Kidney (tissue), 22 donors: ENCODE measurements at places on chromosomes 2 and 18.
A peak's percentile ranks its signal among the peaks of the same experiment; 100 is the strongest.

- DNase-seq: no peak
Measured at GRCh38 chr2:6793913-6794312, 71.8 kb downstream of the CMPK2 start.

DNA sequence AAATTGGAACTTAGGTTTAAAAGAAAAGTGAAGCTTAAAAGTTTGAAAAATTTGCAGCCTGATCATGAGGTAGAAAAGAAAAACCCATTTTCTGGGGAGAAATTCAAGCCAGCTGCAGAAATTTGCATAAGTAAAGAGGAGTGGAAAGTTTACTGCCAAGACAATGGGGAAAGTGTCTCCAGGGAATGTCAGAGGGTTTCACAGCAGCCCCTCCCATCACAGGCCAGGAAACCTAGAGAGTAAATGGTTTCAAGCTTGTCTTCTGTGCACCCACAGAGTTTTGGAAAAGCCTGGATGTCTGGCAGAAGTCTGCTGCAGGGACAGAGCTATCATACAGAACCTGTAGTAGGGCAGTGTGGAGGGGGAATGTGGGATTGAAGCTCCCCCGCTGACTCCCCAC lies 254.0 kb upstream of the FSIP2 start:
- no peak for DNase-seq

GRCh38 chr2:236856848-236857235 lies 228.8 kb upstream of the COPS8 start:
- peak; percentile 37 for DNase-seq

DNA sequence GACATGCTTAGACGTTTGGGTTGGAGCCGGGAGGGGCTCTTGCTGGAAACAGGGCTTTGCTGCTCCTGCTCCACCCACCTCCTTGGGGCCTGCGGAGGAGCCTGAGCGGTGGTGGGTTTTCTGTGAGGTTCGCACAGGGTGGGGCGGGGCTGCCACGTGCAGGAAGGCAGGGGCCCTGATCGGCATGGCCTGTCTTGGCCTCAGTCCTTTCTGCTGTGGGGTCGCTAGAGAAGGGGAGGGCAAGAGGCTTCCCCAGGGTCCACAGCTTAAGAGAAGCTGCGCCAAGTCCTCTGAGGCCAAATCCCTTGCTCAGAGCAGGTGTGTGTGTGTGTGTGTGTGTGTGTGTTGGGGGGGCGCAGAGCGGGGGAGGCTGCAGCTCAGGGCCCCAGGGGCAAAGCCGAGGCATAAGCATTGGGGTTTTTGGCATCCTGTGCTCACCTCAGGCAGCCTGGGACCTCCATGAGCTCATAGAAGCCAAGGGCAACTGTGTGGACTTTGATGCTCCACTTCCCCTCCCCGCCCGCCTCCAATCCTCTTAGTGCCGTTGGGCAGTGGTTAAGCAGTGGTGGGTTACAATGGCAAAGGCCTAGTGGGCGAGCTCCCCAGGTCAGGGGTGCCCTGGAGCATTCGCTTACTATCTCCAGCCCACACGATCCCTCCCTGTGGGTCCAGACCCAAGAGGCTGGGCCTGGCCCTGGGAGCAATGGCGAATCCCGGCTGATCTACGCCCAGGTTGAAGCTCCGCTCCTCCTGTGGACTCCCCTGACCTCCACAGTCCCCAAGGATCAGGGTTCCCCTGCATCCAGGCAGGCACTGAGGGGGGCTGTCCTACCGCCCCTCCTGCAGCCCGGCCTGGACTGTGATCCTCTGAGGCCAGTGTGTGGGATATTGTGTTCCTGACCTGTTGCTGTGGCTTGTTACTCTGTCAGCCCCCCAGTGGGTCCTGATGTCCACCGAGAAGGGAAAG lies 28.9 kb downstream of the TOGARAM2 start:
- peak; percentile 66 for DNase-seq

GRCh38 chr2:165969227-165969626 lies 15.7 kb upstream of the TTC21B start:
- no peak for DNase-seq

DNA sequence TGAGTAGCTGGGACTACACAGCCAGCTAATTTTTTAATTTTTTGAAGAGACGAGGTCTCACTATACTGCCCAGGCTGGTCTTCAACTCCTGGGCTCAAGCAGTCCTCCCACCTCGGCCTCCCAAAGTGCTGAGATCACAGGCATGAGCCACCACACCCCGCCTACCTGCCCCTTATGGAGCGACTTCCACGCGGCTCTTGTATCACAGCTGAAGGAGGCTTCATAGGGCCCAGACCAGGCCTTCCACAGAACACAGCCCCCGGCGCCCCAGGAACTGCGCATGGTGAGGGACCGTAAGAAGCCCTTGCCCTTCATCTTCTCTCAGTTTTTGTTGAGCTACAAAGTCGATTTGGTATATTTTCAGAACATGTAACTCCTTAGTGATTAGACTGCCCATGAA lies 220.3 kb downstream of the KLHL29 start:
- DNase-seq: no peak

DNA sequence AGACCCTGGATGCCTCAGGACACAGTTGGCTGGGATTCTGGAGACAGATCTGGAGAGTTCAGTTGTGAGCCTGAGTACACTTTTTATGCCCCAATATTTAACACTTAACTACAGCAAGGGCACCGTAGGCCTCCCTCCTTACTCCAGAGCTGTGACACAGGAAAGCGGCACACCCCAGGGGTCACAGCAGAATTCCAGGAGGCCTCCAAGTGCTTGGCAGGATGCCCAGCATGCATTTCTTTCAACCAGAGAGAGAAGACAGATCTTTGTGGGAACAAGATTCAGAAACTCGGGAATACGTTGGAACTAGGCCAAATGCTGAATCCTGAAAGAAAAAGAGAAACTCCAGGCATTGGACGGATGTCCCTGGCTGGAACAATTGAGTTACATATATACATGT lies 199.2 kb upstream of the NT5C1B start:
- DNase-seq: peak; percentile 84

- no peak for DNase-seq
Measured at GRCh38 chr2:182904844-182905243, 38.4 kb upstream of the FRZB start.

DNA sequence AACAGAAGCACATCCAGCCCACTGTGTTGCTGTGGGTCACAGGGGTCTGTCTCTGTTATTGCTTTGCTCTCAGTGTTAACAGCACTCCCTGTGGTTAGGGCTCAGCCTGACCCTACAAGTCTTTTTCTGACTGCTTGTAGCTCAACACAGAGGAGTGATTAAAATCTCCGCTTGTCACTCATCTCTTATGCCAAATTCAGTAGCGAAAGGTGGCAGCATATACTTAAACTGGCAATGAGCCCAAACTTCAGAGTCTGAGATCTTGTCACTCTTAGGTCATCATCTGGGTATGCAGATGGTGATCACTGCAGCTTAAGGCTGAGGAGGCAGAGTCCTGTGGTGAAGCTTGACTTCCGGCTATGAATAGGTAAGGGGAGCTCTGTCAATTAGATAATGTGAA lies 63.3 kb upstream of the CSRNP3 start:
- DNase-seq: no peak

- no peak for DNase-seq
Measured at GRCh38 chr2:41413813-41414485, 633.9 kb upstream of the PKDCC start.

DNA sequence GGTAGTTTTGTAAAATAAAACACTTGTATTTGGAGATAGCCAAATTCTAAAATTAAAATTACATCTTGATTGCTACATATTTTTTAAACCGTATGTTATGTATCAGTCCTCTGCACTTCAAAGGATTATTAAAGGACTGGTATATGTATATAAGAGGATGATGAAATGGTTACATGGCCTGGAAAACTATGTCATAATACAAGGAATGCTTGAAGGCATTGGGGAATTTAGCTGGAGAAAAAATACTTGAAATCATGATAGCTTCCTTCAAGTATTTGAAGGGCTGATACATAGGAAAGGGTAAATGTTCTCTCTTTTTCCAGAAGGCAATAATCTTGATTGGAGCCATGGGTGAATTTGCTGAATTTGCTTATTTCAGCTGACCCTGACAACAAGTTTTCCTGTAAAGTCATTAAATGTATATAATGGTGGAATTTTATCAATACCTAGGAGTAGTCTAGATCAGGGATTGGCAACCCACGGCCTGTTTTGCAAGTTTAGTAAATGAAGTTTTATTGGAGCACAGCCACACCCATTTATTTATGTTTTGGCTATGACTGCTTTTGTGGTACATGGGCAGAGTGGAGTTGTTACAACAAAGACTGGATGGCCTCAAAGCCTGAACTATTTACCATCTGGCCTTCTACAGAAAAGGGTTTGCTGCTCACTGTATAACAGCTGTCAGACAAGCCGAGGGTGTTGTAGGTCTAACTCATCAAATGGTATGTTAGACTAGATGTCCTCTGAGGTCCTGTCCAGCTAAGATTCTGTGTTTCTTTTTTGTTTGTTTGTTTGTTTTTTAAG lies 34.4 kb downstream of the ACYP2 start:
- no peak for DNase-seq

DNA sequence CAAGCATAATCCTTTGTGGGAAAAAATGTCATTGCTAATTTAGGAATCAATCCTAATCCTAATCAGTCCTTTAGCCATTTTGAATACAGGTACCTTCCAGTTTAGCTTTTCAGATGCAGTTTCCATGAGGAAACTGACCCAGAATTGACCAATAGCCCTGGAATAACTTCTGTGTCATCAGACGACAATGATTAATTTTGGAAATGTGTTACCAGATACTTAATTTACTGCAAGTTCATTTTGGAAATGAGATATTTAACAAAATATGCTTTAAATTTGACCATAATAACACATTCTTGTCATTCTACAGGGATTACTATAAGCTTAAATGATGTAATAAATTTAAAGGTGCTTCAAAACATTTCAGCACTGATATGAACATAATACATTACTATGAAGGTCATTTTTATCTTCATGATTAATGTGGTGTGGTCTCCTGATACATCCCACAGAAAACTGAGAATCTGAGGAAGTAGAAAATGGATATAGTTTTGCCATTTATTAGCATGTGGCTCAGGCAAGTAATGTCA lies 129.8 kb upstream of the SH3BP4 start:
- DNase-seq: no peak

GRCh38 chr2:68387408-68388350 lies 22.6 kb downstream of the PLEK start:
- no peak for DNase-seq

GRCh38 chr2:229009816-229010215 lies 261.3 kb downstream of the PID1 start:
- DNase-seq: no peak

DNA sequence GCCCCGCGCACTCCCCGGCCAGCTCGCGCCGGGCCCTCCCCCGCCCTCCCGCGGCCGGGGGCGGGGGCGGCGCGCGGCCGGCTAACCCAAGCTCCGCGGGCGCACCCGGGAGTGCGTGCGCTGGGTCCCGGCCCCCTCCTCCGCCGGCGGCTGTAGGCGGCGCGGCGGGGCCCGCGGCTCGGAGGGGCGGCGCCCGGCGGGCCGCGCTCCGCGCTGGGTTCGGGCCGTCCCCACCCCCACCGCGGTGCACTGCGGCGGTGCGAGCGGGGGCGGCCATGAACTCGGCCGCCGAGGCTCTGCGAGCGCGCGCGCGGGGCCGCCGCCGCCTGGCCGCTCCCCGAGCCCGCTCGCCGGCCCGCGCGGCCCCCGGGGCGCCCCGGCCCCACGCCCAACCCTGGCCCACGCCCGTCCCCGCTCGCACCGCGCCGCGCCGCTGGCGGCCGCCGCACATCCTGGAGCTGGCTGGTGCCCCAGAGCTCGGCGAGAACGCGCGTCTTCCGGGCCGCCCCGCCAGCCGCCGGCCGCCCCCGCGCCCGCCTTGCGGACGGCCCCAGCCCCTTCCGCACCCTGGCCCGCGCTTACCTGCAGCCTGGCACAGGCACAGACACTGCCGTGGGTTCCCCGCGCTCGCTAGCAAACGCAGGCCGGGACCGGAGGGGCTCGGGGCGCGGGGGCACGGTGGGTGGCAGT lies at the start of gene ZBTB14:
ZBTB14 (minus strand) TSS at position 496 of the 690 bp plus-strand sequence. CDS start 2,480 bp downstream, outside the sequence.
- peak; percentile 63 for DNase-seq

DNA sequence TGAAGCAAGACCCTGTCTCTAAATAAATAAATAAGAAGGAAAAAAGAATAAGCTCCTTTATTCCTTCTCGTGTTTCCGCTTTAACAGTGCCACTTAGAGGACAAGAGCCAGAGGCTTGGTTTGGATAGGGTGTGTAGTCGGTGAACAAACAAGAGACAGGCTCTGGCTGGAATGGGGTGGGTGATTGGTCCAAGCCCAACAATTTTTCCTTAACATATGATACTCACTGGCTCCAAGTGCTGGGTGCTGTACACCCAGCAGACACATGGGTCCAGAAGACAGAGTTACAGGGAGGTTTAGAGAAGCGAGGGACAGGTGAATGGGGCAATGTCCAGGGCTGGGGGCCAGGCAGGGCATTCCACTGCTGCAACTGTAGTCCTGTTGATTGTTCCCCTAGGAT lies 77.8 kb downstream of the NCAPH start:
- DNase-seq: no peak

- no peak for DNase-seq
Measured at GRCh38 chr2:10534514-10535250, 86.6 kb upstream of the ODC1 start.

- DNase-seq: no peak
Measured at GRCh38 chr2:109513749-109514588, 99.8 kb downstream of the SEPTIN10 start.

DNA sequence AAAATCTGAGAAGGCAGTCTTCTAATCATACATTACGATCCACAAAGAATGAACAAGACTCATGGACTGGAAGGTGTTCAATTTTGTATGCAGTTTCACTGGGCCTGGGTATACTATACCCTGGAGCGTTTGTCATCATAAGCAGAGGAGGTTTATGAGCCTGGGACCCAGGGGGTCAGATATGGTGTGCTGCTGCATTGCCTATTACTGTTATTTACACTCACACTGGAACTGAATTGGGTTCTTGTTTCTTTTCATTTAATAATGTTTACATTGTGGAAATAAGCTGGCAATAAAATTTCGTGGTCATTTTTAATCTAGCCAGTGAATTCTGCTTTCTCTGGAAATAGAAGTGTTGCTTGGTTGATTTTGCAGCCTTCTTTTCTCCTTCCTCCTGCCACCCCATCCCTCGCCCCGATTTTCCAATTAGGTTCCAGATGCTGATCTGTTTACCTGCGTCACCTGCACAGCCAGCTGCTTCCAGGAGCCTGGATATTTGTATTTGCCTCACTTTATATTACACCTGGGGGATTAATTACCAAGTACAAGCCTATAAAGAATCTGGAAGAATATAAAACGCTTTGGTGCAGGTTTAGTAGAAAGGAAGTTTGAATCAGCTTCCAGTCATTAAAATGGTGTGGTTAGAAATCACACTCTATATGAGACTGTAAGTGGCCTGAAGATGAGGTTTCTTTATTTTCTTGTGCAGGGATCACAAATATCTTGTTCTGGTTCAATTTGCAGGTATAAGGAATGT lies 234.4 kb downstream of the SOCS6 start:
- no peak for DNase-seq

- peak; percentile 85 for DNase-seq
Measured at GRCh38 chr2:64751286-64752260, 97.9 kb upstream of the SERTAD2 start.
